ENCODE measurements at places on chromosomes 7 and 10.
A peak's percentile ranks its signal among the peaks of the same experiment; 100 is the strongest.

- peak; percentile 26 for DNase-seq
Observed at GRCh38 chr10:92681306-92681834, 8.4 kb upstream of the HHEX start.

DNA sequence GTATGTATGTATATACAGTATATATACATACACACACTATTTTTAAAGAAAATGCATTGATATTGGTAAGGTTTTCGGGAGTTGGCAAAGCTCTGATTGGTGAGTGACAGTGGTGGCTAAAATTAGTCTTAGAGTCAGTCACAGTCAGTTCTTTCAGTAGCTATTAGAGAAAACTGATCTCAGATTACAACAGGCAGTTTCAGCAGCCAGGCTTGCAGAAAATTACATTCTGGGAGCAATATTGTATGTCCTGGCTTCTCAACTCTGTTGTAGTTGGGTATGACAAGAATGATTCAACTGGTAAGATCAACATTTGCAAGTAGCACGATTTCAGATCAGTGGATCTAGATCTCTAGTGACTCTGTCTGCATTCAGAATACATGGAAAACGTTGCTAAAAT is 897.9 kb upstream of the AUTS2 start:
- peak; percentile 34 for DNase-seq

- DNase-seq, result no peak
Observed at GRCh38 chr7:101106386-101106785, 20.5 kb upstream of the SERPINE1 start.

GRCh38 chr7:78169992-78170391 is 371.4 kb downstream of the PHTF2 start:
- no peak for DNase-seq

- DNase-seq, result peak; percentile 77
Observed at GRCh38 chr7:3194501-3195141, 106.4 kb upstream of the SDK1 start.

- DNase-seq, result no peak
Observed at GRCh38 chr10:51658000-51658399, 41.4 kb downstream of the CSTF2T start.

- no peak for DNase-seq
Observed at GRCh38 chr7:98944386-98944785, 66.1 kb downstream of the TRRAP start.

DNA sequence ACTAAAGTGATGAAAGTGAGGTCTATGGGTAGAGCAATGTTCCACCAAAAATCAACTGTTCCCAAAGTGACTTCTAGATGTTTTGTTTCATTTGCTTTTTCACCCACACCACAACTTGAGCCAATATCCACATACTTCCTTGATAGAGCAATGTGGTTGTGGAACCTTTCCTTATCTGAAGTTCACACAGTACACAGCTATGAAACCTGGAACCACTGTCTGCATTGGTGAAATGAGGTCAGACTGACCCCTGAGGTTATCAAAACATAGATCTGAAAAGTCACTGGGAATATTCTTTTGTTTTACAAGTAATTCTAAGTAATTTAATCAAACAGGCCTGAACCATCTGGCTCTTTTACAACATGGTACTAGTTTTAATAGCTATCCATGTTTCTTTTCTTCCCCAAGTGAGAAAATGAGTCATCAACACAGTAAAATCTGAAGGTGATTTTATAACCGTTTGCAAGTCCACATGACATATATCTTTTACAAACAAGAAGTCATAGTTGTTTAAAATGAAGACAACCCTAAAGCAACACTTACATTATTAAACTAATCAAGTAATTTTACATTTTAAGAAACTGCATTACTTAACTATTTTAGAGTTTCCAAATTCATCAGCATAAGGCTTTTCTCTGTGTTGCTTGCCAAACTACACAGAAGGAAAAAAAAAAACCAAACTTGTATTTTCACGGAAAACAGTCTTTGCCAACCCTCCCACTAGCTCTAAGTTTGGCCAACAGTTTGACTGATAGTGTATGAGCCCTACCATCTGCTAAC is 80.3 kb downstream of the LRRC17 start:
- DNase-seq, result peak; percentile 82

DNA sequence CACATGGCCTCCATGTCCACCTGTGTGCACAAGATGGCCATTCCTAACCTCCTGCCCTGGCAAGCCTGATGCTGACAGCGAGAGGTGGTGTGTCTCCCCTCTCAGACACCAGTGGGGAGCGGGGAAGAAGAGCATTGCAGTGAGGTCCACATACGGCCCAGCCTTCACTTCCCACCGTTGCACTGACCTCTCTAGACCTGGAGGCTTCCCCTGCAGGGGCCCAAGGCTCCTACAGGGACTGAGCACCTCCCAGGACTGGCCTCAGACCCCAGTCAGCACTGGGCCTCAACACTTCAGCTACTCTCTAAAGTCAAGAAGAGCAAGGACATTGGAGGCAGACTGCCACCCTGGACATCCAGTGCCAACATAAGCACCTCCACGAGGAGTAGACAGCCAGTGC is 15.9 kb downstream of the STK32C start:
- DNase-seq, result no peak

GRCh38 chr10:67077376-67077775 is 151.5 kb downstream of the LRRTM3 start:
- DNase-seq, result no peak

GRCh38 chr7:41219276-41219675 is 483.6 kb downstream of the INHBA start:
- peak; percentile 68 for DNase-seq

DNA sequence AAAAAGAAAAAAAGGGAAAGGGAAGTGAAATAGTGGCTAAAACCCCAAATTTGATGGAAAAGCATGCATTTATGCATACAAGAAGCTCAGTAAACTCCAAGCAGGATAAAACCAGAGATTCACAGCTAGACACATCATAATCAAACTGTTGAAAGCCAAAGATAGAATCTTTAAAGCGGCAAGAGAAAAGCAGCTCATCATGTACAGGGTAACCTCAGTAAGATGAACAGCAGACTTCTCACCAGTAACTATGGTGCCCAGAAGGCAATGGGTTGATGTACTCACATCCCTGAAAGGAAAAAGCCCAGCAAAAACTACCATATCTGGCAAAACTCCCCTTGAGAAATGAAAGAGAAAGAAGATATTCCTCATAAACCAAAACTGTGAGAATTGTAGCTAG is 60.4 kb downstream of the TPST1 start:
- peak; percentile 47 for DNase-seq

GRCh38 chr7:150473902-150474301 is 23.5 kb downstream of the GIMAP8 start:
- no peak for DNase-seq

DNA sequence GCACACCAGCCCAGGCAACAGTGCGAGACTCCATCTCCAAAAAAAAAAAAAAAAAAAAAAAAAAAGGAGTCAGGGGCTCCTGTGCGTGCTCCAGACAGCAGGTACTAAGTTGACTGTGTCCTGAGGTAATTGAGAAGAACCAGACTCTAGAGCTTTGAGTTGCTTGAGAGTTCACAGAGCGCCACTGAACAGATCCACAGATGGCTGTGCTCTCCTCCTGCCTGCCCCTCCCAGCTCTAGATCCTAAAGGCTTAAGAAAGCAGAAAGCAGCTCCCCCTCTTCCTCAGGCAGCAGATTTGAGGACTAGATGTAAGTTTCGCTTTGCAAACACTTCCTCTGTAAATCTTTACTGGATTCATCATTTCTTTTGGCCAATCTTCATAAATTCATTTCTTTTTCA is 38.7 kb downstream of the SHH start:
- DNase-seq, result no peak

DNA sequence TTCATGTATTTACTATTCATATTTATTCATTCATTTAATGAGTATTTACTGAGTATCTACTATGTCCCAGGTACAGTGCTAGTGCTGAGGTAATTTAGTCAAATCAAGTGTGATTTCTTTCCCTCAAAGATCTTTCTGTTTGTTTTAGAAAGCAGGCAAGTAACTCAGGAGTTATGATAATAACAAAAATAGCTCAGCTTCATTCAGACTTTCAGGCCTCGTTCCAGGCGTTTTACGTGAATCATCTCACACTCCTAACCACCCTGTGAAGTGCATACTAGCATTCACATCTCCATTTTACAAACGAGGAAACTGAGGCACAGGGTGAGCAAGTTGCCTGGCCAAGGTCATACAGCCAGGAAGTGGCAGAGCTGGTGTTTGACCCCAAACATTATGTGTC is 468.7 kb upstream of the C7orf33 start:
- DNase-seq, result no peak

DNA sequence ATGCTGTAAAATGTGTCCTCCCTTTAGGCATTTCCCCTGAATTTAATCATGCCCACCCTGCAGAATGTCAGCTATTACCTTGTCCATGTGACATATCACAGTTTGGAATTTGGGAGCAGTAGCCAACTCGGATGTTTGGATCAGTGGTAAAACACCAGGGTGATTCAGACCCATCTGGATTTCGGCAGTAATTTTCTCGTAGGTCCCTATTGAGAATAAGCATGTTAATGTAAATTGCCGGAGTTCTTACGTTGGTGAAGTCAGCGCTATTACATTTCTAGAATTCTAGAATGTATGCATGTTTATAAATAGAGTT is 44.1 kb downstream of the HGF start:
- DNase-seq, result peak; percentile 91

GRCh38 chr10:78915190-78915518 is 153.6 kb upstream of the ZMIZ1 start:
- DNase-seq, result no peak

GRCh38 chr10:25191162-25191895 is 16.5 kb downstream of the GPR158 start:
- DNase-seq, result no peak

- peak; percentile 89 for DNase-seq
Observed at GRCh38 chr7:1458683-1459511, at the start of gene MICALL2. MICALL2 (minus strand) TSS chr7:1459470; CDS start chr7:1459326, 144 bp downstream.

DNA sequence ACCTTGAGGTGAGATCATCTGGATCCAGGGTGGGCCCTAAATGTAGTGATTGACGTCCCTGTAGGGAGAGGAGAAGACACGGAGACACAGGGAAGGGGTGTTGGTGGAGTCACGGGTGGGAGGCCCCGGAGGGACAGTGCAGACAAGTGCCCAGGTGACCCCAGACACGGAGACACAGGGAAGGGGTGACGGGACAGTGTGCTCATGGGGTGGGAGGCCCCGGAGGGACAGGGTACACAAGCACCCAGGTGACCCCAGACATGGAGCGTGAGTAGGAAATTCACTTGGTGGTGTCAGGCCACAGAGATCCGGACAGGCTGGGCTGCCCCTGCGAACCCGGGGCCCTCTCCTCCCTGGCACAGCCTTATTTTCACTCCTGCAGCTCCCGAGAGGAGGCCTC is 176.9 kb downstream of the PTPRN2 start:
- no peak for DNase-seq

- DNase-seq, result no peak
Observed at GRCh38 chr7:138919216-138919615, 62.0 kb downstream of the KIAA1549 start.

DNA sequence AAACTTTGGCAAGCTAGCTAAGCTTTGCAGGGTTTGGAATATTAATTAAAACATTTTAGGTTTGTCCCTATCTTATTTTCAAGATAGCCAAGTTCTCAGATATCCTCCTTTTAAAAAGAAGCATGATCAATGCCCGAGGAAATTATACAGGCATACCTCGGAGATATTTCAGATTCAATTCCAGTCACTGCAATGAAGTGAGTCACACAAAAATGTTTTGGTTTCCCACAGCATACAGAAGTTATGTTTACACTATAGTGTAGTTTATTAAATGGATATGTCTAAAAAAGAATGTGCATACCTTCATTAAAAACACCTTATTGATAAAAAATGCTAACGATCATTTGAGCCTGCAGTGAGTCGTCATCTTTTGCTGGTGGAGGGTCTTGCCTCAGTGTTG is 382.9 kb upstream of the NPVF start:
- DNase-seq, result no peak

- DNase-seq, result no peak
Observed at GRCh38 chr10:110216240-110216639, 8.8 kb downstream of the MXI1 start.

DNA sequence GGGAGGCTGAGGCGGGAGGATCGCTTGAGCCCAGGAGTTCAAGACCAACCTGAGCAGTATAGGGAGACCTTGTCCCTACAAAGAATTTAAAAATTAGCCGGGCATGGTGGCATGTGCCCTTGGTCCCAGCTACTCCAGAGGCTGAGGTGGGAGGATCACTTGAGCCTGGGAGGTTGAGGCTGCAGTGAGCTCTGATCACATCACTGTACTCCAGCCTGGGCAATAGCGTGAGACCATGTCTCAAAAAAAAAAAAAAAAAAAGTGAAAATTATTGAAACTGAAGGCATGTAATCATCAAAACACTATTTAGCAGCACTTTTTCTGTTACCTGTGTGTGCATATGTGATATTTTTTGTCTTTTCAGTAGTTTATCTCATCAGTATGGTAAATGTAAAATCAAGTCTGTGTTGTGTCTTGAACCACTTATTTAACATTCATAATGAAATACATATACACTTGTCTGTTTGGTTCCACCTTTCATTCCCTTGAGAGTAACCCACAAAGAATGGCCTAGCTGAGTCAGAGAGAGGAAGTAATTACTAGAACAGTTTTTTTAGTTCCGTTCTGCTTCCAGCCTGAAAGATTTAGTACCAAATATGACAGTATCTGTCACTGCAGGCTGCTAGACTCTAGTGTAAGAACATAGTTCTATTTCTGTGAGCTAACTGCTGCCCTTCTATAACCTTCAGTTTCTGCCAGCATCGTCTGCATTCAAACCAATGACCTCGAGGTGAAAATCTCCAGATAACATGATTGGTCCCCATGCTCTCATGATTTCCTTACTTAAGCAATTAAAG is 68.6 kb downstream of the MMRN2 start:
- peak; percentile 68 for DNase-seq

DNA sequence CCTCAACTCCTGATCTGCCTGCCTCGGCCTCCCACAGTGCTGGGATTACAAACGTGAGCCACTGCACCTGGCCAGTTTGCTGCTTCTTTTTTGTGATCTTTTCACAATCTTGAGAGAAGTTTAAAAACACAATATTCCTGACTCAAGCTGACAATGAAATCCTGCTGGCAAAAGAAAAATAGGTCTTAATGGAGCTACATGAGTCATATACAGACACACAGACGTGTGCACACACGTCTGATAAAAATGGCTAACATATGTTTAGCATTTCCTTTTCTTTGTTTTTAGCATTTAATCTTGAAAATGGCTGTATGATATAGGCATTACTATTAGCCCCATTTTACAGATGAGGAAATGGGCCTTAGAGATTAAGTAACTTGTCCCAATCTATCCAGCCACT is 29.4 kb upstream of the RAB18 start:
- peak; percentile 56 for DNase-seq

Measured in fibroblast of mammary gland (primary cell).